ENCODE measurements at places on chromosomes 1 and 21.

- no peak for DNase-seq
Observed at GRCh38 chr1:185337246-185337645, 20.2 kb upstream of the IVNS1ABP start.

DNA sequence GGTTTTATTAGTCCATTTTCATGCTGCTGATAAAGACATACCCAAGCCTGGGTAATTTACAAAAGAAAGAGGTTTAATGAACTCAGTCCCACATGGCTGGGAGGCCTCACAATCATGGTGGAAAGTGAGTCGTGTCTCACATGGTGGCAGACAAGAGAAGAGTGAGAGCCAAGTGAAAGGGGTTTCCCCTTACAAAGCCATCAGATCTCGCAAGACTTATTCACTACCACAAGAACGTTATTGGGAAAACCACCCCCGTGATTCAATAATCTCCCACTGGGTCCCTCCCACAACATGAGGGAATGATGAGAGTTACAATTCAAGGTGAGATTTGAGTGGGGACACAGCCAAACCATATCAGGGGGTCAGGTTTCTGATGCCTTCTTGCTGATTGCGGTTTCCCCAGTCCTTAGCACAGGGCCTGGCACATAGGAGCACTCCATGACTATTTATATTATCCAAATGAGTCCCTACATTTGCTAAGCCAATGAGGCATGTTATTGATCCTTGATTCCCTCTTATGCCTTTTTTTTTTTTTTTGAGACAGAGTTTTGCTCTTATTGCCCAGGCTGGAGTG is 35.3 kb upstream of the PAXBP1 start:
- no peak for DNase-seq

GRCh38 chr1:98073823-98074222 is 153.0 kb upstream of the DPYD start:
- no peak for DNase-seq

DNA sequence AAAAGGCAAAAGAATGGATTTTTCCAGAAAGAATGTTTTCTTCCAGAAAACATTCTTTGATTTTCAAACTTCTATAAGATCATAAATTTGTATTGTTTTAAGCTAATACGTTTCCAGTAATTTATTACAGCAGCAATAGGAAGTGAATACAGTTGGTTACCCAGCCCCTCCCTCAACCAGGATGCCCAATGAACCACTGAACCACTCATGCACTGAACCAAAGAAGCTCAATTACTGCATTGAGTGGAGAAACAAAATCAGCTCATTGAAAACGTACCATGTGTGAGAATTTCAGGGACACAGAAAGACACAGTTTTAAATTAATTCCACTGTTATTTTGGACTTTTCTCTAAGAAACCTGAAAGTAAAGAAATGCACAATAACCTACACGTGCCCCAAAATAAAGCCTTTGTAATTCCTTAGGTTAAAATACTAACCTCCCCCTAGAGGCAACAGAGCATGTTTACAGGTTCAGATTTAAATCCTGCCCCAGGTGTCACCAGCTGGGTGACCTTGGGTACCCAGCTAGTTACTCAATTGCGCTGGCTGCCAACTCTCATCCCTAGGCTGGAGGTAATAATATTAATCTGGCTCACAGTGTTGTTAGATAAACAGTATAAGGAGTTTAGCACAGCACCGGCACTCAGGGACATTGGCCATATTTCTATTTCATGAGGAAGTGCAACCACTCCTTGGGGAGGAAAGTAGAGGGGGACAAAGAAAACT is 111.7 kb downstream of the NMNAT2 start:
- no peak for DNase-seq

GRCh38 chr1:191970116-191970515 is 188.1 kb upstream of the RGS18 start:
- DNase-seq, result no peak

DNA sequence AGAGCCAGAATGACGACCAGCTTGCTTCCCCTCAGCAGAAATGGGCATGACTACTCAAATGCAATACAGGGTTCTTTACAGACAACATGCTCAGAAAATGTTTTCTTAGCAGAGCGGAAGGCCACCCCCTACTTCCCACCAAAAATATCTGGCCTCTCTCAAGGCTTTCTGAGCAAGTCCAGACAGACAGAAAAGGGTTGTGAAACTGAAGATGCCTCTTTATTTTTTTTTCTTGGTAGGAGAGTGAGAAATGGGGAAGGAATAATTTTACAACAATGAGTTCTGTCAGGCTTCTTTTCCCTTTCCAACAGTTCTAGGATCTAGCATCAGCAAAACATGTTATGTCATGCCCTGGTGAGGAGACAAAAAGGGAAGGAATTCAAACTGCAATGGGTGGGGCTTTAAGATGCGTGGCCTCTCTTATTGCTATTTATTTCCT is 172.0 kb upstream of the CAMK1G start:
- DNase-seq, result no peak

DNA sequence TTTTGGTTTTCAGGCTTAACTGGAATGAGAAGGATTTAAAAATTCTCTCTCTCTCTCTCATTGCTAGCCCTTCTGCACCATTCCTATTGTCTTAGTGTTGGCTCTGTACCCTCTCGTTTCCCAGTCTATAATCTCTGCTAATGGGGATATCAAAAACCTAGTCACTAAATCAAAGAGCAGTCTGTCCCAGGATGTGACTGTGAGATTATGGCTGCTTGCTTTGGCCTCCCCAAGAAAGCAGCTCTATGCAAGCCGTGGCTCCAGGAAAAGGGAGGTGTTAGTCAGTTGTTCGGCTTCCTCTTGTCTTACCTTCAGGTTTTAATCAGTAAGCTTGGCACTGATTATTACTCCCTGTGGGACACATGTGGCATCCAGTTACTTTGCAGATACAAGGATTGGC is 468.8 kb downstream of the USP25 start:
- DNase-seq, result no peak

DNA sequence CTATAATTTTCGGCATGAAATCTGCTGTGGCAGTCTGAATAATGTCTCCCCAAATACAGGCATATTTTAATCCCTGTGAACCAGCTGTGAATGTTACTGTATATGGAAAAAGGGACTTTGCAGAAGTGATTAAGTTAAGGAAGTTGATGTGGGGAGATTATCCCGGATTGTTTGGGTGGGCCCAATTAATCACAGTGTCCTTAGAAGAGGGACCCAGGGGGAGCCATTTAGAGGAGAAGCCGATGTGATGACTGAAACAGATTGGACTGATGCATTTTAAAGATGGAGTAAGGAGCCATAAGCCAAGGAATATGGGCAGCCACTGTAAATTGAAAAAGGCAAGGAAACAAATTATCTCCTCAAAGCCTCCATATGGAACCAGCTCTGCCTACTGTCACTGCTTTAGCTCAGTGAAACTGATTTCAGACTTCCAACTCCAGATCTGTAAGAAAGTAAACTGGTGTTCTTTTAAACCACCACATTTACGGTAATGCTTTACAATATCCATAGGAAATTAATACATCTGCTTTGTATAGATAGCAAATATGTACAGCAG is 61.1 kb upstream of the GPR88 start:
- DNase-seq, result no peak

DNA sequence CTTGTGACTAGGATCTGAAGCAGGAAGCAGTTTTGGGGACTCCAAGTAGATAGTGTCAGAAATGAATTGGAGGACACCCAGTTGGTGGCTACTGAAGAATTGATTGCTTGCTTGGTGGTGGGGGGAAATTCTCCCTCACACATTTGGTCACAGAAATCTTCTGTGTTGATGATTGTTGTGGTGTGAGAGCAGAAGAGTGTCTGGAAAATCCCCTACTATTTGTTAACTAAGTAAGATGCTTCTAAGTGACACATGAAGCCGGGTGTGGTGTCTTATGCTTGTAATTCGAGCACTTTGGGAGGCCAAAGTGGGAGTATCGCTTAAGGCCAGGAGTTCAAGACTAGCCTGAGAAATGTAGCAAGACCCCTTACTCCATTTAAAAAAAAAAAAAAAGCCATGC is 22.5 kb upstream of the IPP start:
- no peak for DNase-seq

Data from SK-N-DZ (cell line).